ENCODE measurements at places on chromosomes 7 and 10. TPM values are rescaled to one million over a fixed set of nuclear protein-coding genes. Genes with fewer than 3 reads are reported as not detected.

SFXN2 gene
- 16.8 TPM for total RNA-seq

GRCh38 chr7:102974366-102975236 is 61.8 kb downstream of the LRRC17 start:
- no peak for DNase-seq
- no peak overlapping the region for H3K4me3 ChIP-seq
- no peaks in the 10 kb centered on the region for H3K4me1 ChIP-seq
- no peaks in the 10 kb centered on the region for H3K36me3 ChIP-seq
- H3K27me3 ChIP-seq = no peaks in the 10 kb centered on the region

- no peaks in the 10 kb centered on the region for H3K4me1 ChIP-seq
- no peak overlapping the region for H3K27ac ChIP-seq
- H3K27me3 ChIP-seq = no peaks in the 10 kb centered on the region
Measured at GRCh38 chr7:30453921-30454320, 24.7 kb downstream of the NOD1 start.

ERVW-1 gene
- not detected for total RNA-seq

GRCh38 chr10:4315551-4315950 is 510.5 kb upstream of the AKR1E2 start:
- no peak overlapping the region for H3K27ac ChIP-seq
- DNase-seq = no peak
- no peaks in the 10 kb centered on the region for H3K27me3 ChIP-seq
- H3K4me3 ChIP-seq = no peak overlapping the region

Data from GM12878 (cell line).